ENCODE measurements at places on chromosomes 1 and 21. TPM values are rescaled to one million over a fixed set of nuclear protein-coding genes. Genes with fewer than 3 reads are reported as not detected.

SPRR2F gene
- not detected for total RNA-seq

RBM11 gene
- total RNA-seq: 10.2 TPM

DNA sequence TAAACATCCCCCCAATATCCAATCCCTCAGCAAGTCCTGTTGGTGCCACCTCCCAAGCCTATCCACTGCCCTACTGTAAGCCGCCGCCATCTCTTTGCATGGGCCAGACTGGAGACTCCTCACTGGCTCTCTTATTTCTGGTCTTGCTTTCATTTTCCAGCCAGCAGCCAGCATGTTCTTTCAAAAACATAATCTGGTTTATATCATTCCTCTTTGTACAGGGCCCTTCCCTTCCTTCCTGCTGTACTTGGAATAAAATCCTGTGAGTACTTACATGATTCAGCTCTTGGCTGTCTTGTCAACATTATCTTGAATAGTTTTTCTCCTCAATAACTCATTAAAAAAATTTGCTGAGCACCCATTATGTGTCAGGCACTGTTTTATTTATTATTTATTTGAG is 28.2 kb downstream of the TLR5 start:
- no peak for DNase-seq

GRCh38 chr1:93729502-93729901 is 47.9 kb upstream of the BCAR3 start:
- DNase-seq: no peak

DNA sequence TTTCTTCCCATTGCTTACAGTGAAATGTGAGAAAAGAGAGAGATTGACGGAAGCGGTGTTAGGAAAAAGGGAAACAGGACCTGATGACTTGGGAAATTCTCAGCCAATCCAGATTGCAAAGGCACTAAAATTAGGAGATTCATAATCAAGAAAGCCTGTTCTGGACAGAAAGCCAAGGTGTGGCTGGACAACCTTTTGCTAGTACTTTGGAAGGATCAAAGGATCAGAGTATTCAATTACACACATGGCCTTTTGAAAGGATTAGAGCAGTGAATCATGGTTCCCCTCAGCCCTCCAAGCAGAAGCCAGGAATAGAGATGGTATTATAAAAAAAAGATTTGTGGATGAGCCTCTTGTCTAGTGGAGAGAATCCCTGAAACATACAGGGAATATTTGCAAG is 669.8 kb upstream of the ADAMTS5 start:
- no peak for DNase-seq
